Activated T-helper 1 cell treated with anti-CD3 and anti-CD28 coated beads, Interleukin-2, amount 50 U/mL, for 16 hours (primary cell): ENCODE measurements at places on chromosomes 7 and 10.

DNA sequence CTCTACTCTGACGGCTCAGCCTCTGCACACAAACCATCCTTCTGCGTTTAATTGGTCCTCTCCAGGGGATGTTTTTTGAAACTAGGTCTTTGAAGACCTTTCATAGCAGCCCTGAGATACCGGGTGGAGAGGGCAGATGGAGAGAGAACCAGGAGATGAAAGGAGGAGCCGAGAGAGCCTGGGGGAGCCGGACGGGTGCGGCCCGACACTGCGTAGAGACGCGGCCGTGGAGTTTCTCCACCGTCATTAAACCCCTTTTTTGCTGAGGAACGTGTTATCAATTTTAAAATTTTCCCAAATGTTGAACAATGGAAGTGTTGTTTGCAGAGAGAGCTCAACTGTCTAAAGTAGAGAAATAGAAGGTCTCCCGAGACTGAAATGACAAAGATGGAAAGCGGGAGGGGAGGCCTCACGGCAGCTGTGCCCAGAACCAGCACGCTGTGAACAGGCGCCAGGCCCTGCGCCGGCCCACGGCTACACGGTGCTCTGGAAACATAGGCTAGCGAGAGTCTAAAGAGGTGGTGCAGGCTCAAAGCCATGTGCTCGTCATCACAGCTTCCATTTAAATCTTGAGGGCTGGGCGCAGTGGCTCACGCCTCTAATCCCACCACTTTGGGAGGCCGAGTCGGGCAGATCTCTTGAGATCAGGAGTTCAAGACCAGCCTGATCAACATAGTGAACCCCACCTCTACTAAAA lies 307.0 kb downstream of the PTPRN2 start:
- DNase-seq = no peak

DNA sequence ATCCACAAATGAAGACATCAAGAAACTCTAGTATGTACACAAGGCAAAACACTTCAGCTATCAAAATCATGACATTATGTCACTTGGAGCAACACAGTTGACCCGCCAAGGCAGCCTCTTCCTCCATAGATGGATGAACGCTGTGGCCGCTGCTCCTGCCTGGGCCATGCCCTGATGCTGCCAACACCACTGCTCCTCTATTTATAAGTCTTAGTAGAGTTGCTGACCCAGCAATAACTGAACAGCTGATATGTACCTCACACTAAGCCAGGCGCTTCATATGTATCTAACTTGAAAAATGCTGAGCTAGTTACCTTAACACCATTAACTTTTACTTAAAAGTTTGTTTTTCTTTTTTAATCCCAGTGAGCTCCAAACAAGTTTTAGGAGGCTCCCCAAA lies 131.9 kb downstream of the LYZL1 start:
- no peak for DNase-seq

DNA sequence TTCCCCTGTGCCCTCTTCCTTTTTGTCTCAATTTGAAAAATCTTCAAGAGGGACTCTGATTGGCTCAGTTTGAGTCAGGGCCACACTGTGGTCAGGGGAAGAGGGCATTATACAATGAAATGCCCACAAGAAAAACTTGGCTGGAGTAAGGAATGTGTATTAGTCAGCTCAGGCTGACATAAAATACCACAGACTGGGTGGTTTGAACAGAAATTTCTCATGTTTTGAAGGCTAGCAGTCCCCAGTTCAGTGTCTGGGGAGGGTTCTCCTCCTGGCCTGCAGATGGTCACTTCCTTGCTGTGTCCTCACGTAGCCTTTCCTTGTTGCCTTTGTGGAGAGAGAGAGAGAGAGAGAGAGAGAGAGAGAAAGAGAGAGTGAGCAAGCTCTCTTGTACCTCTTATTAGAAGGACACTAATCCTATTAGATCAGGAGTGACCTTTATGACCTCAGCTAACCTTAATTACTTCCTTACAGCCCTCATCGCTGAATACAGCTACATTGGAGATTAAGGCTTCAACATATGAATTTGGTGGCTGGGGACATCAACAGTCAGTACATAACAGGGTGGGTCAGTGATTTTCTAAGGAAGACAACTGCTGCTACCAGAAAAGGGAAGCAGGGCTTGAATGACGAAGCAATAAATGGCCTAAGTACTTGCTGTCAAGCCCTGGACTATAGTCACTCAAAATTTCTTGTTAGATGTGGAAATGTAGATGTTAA lies 25.8 kb upstream of the FAM13C start:
- DNase-seq = no peak

DNA sequence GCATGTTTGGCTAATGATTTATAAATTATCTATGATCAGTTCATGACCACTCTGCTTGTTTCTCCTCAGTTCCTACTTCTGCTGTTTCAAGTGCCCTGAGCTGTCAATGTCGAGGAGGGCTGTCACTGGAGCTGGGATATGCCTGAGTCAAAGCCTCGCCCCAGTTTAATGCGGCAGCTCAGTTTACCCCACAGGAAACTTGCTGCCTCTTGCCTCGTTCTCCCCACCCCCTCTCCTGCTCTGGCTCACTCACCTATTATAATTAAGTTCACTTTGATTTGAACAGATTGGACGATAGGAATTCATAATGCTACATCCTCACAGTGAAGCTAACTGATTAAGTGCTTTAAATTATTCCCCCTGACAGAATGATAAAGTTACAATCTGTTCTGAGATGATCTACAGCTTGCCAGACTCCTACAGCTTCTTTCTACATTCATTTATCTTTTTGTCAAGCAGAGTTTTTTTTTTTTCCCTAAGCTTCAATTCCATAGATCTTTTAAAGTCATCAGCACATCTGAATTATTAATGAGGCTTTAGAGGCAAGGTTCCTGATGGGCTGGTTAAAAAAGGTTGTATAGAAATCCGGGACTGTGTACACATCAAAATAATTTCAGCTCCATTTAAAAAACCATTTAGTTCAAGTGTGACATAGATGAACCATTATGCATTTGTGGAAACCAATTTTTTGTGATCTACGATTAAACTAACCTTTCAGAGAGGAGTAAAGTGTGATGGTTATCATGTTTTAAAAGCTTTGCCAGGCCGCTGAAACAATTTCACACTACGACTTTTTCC lies 758.3 kb downstream of the KCNMA1 start:
- DNase-seq = no peak

DNA sequence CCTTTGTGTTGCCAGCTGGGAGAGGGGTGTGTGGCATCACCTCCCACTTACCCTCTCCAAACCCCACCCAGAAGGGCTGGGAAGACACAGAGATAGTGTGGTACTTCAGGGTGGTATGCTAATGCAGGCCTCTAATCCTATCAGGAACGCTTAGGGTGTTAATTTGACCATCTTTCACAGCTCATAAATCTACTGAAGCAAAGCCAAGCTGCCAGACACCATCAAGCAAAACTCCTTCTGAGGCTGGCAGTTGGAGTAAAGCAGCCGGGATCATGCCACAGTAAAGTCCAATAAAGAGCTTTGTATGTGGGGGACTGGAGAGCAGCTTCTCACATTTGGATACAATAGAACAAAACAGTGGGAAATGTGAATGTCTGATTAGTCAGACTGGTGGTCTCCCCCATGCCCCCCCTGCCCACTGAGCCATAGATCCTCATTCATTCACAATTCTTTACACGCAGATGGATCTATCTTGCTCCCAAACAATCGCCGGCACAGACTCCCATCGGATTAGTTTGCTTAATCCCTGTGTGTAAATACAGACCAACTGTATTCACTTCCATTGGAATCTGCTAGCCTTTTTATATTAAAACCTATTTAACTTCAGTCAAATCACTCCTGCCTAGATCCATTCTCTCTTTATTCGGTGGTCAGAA lies 29.6 kb downstream of the FGFBP3 start:
- no peak for DNase-seq

- no peak for DNase-seq
Observed at GRCh38 chr7:42605406-42606192, 306.3 kb downstream of the C7orf25 start.

- no peak for DNase-seq
Observed at GRCh38 chr10:77620731-77621130, 16.9 kb downstream of the KCNMA1 start.

- DNase-seq = no peak
Observed at GRCh38 chr7:111516612-111517011, 45.7 kb downstream of the IMMP2L start.

GRCh38 chr10:17120694-17121093 lies 8.9 kb downstream of the CUBN start:
- DNase-seq = no peak

GRCh38 chr10:88413412-88413811 lies 169.7 kb downstream of the RNLS start:
- DNase-seq = no peak

DNA sequence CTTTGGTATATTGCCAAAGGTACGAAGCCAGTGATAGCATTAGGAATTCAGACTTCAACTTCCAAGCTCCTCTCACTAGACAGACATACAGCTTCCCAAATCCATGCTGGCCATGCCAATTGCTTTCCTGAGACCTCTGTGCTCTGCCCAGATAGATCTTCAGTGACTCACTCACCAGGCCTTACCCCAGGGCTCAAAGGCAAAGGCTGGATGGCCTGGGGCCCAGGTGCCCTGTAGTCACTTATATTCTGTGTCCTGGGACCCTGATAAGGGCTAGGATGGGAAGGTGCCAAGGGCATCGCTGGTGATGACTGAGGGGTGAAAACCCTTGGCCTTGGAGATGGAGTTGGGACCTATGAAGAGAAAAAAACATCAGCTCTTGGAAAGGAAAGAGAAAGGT lies 27.7 kb downstream of the WNT8B start:
- no peak for DNase-seq

- no peak for DNase-seq
Observed at GRCh38 chr7:24975644-24976260, 4.2 kb downstream of the OSBPL3 start.

DNA sequence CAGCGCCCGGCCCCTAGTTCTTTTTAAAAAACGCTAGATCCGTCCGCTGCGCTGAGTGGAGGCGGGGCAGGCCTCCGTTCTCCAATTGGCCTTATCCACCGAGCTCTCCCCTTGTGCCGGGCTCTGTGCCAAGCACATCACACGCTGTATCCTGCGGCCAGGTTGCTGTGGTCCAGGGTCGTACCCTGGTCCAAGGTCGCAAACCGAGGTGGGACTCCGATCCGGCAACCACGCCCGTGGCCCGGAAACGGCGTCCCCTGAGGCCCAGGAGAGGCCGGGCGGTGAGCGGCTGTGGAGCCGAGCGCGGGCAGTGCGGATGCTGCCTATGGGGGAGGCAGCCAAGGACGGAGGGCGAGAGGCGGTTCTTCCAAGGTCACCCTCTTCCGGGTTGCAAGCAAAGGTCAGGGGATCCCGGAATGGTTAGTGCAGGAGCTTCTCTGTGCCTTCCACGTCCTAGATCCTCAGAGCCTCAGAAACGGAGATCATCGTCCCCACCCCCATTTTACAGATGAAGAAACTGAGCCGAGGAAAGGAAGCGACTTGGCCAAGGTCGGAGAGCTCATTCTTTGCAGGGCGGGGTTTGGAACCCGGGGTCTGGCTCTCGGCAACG lies 72.4 kb upstream of the LRRC4 start:
- DNase-seq = no peak

DNA sequence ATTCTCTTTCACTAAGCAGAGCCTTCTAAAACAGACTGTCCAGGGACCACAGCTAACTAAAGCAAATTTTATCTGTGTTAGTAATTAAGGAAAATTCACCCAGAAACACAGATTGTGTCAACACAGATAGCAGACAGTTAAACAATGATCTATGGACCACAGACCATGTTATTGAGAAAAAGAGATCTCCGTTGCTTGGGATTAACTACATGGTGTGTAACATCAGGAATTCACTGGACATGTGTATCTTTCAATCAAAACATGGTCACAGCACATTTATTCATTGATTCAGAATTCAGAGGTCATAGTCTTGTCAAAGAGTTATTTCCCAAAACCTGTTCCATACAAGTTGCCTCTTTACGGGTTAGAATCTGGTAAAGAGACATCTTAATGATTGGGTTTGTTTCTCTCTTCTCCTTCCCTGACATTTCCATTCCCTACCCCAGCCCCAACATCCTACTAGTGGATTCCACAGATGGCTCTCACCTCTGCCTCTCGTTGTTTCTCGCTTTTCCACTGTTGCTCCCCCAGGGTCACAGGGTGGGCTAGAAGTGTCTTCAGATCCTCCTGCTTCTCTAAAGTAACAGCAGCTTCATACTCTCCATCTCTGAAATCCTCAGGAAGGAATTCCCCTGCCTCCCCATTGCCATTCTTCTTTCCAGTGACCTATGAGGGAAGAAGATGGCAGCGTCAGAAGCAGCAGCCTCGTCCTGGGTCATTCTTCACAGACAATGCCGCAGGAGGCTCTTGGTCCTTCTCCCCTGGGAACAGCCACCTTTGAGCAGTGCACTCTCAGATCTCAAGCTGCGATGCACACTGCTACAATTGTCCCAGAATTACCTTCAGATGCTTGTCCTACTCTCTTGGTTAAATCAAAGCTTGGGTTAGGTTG lies 958 bp downstream of the ANKRD1 start:
- no peak for DNase-seq

DNA sequence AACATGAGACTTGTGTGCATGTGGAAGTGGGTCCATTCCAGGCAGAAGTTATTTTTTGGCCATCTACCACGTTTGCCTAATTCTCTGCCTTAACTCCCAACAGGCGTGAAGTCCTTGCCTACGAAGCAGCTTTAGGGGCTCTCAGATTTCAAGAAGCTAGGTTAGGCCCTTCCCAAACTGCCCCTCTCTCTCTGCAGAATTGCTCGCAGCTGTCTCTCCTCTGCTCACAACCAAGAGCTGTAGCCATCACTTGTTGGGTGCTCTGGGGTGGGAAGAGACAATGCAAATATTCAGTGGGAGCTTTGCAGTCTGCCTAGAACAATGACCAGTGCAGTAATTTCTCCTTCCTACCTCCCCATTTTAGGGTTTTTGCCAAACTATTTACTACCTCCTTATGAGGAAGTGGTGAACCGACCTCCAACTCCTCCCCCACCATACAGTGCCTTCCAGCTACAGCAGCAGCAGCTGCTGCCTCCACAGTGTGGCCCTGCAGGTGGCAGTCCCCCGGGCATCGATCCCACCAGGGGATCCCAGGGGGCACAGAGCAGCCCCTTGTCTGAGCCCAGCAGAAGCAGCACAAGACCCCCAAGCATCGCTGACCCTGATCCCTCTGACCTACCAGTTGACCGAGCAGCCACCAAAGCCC lies 24.9 kb downstream of the CYP17A1 start:
- no peak for DNase-seq

GRCh38 chr10:10327934-10328333 lies 689.7 kb upstream of the CELF2 start:
- DNase-seq = no peak

DNA sequence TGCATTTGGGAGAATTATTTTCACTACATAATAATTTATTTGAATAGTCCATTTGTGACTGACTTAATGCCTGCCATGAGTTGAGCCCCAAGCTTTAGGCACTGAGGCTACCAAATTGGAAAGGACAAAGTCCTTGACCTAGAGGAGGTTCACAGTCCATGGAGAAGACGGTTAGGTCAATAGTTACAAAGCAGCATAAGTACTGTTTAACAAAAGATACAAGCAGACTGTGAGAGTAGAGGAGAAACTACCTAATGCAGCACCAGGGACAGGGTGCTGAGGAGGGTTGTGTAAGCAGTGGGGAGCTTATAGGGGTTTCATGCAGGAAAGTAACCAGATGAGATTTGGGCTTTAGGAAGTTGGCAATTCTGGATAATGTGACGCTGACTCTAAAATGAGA lies 139.2 kb downstream of the LCOR start:
- DNase-seq = no peak

GRCh38 chr7:259751-260405 lies 30.1 kb upstream of the FOXL3 start:
- DNase-seq = no peak
